ENCODE measurements at places on chromosomes 13 and 19.

- DNase-seq: no peak
These were observed 133.4 kb upstream of the PEG3 start for GRCh38 chr19:56973713-56974555.

DNA sequence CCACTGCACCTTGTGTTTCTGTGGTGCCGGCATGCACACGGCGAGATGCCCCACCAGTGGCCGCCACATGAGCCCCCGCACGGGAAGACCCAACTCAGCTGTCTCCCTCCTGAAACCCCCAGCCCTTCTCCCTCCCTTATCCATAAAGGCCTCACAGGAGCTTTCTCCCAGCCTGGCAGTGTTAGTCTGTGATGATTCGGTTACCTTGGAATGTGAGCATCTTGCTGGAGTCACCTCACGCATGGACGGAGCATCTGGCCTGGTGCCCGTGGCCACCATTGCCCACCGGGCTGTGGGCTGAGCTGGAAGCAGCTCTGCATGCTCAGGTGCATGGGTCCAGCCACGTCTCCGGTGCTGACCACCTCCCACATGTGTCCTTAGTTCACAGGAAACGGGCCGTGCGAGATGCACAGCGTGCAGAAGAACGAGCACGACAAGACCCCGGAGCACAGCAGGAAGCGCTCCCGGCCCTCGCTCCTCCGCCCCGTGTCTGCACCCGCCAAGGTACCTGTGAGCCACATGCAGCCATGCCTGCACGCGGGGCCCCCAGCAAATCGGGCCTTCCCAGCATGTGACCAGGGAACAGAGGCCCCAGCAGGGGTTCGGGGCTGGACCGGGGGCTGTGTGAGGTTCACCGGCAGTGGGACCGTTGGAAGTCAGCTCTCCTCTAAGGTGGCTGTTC is 22.0 kb downstream of the SIN3B start:
- DNase-seq: no peak

DNA sequence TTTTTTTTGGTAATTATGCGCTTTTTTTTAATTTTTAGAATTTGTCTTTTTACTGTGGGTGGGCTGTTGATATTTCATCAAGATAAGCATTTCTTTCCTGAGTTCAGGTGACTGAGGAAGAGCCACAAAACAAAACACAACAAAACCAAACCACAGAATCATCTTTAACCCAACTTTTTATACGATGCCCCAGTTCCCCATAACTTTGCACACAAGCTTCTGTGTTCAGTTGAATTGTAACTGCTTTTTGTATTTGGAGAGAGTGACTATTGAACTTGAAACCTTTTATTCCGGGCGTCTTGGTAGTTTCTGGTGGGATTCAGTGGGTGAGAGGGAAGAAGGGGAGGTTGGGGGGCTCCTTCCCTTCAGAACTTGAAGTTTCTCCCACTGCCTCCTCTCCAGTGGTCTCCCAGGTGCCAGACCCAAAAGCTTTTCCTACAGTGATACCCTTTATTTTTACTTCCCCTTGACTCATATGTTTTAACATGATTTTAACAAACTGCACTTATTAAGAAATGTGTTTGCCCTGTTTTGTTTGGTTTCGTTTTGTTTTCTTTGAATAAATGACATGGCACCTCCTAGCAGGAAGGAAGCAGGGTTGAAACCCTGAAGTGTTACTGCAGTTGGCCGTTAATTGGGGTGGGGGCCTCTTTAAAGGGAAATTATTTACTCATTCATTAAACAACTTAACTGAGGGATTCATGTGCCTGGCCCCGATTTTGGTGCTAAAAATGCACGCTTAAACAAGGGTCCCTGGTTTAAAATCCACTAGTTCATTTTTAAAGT is 2.7 kb upstream of the CCDC97 start:
- DNase-seq: no peak

GRCh38 chr19:19113040-19113626 is 25.1 kb downstream of the TMEM161A start:
- no peak for DNase-seq

DNA sequence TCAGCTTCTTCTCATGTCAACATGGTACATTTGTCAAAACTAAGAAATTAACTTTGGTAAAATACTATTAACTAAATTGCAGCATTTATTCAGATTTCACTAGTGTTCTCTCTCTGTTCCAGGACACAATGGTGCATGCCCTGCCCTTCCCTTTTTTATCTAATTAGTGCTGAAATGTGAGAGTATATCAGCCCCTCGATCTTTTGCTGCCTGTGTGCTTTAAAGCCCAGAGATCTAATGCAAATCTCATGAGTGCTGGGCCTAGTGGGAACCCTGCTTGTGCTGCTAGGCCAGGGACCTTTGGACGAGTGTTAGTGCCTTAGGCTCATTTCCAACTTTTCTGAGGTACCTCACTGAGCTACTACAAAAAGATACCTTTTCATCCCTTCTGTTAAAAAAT is 221.1 kb upstream of the EDNRB start:
- no peak for DNase-seq

DNA sequence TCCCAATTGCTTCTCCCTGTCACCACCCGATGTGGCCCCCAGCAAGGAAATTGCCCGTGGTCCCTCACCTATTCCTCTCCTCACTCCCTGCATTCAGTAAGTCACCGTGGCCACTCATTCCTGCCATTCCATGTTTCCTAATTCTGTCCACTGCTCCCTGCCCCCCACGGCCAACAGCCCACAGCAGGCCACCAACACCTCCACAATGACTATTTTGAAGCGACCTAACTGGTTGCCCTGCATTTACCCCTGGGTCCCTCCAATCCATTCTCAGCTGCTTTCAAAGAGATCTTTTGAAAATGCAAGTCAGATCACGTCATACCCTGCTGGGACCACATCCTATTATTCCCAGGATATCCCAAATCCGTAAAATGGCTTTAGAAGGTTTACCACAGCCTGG is 210.4 kb downstream of the DCLK1 start:
- no peak for DNase-seq

DNA sequence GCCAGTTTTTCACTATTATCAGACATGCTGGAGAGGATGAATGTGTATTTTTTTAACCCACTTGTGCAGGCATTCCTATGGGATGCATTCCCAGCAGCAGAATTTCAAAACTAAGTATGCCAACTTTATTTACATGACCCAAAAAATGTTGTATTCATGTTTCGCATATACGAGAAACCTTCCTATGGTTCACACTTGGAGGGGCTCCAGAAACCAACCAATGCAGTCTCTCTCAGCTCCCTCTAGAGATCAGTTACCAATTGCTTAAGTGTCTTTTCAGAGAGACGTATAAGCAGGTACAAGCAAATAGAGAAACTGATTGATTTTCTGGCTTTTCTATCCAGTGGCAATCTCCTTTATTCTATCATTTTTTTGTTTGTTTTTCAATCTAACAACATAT is 5.5 kb upstream of the PTOV1 start:
- no peak for DNase-seq

GRCh38 chr13:90156390-90156789 is 1191.1 kb upstream of the MIR17HG start:
- DNase-seq: no peak

- no peak for DNase-seq
These were observed 2474.2 kb downstream of the PCDH9 start for GRCh38 chr13:64755961-64756360.

- no peak for DNase-seq
These were observed 104.6 kb downstream of the COL4A2 start for GRCh38 chr13:110411688-110412059.

DNA sequence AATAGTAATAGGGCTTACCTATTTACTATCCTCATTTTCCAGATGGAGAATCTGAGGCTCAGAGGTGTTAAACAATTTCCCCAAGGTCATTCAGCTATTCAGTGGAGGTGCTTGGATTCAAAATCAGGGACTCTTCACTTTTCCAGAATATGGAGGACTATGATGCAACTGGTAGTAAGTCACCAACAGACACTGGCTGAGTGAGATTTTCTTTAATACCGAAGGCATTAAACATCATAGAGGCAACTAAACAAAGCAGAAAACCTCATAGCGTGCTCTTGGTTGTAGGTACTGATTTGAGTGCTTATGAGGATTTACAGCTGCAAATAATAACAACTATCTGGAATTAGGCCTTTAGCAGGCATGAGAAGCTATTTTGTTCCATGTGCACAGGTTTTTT is 134.4 kb downstream of the DLEU7 start:
- no peak for DNase-seq

DNA sequence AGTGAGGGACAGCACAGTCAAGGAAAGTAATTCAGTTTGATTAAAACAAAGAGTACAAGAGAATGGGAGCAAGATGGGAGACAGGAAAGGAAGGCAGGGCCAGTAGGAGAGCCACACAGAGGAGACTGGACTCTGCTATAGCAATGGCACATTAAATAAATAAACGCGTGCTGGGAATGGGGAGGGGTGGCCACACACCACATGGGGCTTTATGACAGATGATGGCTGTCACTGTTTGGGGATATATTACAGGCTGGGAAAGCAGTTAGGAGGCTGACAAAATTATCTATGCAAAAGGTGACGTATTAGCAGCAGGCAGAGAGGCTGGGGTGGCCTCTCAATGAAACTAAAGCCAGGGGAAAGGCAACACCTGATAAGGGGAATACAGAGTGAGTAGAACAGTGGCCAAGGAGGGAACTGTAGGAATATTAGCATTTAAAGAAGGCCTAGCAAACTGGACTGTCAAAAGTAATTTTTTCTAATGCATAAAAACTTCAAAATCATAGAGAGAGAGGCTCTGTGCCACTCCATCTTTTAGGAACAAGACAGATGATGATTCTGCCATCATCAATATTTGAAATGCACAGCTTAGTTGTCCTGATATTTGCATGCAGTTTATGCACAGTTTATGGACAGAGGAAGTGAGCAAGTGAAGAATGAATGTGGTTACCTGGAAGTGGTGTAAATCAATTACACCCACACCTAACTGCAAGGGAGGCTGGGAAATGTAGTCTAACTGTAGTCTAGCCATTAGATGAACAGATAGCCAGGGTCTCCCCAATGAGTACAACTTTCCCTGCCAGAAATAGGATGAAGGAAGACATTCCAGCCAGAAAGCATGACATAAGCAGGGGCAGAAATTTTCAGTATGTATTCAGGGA is 346.5 kb downstream of the FOXO1 start:
- no peak for DNase-seq

DNA sequence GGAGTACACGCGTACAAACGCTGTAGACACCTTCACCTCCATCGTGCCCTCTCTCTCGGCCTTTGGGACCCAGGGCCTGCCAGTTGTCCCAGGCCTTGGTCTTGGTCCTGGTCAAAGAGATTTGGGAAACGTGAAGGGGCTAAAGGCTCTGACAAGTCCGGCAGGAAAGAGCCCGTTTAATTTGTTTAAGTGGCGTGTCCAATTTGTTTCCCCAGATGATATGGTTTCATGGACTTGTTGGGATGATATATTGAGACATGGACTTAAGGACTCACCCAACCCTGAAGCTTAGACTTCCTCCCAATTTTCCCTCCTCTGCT is 2.7 kb downstream of the CLEC11A start:
- no peak for DNase-seq

- DNase-seq: no peak
These were observed 350.0 kb downstream of the DCT start for GRCh38 chr13:94129490-94129894.

DNA sequence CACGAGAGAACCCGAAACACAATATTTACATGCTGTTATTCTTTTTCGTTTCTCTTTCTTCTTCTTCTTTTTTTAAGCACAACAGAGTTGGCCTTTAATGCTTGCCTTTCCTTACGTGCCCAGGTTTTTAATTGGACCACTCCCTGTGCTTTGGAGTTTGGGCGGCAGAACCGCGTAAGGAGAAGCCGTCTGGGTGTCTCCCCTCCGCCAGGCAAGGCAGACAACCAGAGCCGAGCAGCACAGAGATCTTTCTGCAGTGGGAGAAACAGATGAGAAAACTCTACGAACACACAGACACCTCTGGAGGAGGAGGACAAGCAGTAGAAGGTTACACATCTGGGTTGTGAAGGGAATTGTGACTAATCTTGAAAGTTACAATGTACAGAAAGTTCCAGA is 150.0 kb upstream of the UBL3 start:
- no peak for DNase-seq

DNA sequence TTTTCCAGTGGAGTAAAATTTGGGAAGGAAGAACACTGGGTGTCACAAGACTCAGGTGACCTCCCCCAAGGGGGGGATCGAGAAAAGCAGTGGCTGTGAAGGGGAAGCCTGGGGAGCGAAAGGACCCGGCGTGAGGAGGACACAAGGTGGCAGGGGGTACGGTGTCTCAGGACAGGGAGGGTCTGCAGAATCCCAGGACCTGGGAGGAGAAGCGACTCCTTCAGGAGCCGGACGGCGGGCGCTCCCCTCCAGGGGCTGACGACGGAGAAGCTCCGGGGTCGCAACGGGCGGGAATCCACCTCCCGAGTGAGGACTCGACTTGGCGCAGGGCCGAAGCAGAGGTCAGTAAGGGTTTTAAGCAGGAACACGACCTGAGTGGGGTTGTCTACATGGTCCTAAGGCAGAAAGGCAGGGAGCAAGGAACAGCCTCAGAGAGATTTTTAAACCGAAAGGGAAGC is 529 bp downstream of the ZNF836 start:
- no peak for DNase-seq

DNA sequence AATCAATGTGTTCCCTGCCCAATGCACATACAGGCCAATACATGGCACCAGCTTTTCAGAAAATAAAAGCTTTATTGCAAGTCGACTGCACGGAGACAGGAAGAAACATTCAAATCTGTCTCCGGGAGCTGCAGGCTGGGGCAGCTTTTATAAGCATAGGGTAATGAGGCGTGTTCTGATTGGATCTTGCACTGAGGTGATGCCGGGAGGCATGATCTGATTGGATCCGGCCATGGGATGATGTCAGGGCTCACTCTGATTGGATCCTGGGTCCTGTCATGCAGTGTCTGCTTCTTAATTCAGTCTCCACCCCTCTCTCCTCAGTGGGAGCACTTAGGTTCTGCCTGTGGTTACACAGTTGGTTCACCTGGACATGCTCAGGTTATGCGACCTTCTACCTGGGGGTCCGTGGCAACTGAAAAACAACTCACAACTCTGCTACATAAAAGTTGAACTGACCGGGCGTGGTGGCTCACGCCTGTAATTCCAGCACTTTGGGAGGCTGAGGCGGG is 11.8 kb upstream of the FBN3 start:
- peak; percentile 66 for DNase-seq

DNA sequence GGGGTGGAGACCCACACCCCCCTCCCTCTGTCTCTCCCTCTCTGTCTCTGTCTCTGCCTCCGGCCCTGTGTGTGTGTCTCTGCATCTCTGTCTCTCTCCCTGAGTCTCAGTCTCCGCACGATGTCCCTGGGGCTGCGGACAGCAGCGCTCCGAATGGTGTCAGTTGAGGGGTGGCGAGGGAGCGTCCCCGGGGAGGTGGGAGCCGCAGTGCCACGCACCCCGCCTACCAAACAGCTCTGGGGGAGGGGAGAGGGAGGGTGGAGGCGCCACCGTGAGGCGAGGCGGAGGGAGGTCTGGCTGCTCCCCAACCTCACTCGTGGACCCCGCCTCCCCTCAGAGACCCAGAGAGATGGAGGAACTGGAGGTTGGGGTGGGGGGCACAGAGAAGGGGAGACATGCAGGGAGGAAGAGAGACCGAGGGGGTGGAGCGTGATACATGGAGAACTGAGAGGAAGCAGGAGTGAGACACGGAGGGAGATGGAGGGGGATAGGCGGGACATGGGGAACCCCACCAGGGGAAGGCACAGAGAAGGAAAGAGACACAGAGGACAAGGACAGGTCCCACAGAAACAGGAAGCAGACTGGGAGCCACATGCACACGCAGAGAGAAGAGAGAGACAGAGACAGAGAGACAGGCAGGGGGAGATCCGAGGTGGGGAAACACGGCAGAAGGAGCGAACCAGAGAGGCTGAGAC is 7.2 kb downstream of the ERFL start:
- no peak for DNase-seq

Measured in pons (tissue), 1 donor.